ENCODE measurements at places on chromosomes 7 and 10.

DNA sequence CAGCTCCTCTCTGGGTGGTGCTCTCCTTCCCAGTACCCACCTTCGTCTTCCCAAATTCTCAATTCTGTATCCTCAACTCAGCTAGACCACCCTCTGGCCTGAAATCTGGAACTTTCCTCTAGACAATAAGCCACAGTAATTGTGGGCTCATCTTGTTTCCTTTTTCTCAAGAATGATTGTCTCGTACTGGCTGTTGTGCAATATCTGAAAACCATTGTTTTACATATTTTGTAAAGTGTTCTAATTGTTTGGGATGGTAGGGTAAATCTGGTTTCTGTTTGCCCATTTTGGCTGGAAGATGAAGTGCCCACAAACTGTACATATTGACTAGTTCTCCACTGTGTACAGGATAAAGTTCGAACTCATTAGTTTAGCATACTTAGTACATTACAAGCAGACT is 11.3 kb upstream of the NOBOX start:
- no peak for DNase-seq

DNA sequence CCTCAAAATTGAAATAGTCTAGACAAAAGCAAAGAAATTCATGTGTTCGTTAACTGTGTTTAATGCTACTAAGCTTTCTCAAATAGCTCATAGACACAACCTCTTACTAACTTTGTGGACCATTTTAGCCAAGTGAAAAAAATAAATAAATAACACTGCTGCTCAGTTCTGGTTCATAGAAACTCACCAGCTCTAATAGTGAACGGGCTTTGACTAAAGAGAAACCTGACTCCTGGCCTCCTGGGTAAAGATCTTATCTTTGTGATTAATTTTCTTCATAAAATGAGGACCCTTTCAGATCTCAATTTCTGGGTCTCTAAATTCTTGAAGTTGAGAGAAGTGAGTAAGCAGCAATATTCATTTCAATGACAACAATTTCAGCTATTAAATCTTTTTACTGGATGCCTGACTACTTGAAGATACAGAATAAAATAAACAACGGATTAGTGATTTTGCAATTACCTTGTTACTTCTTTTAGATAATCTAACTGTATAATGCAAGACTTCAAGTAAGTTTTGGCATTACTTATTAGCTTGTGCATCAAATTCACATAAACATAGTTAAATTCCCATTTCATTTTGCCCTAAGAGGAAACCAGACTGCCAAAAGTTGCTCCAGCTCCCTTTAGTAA is 3.1 kb downstream of the CADPS2 start:
- DNase-seq, result no peak

DNA sequence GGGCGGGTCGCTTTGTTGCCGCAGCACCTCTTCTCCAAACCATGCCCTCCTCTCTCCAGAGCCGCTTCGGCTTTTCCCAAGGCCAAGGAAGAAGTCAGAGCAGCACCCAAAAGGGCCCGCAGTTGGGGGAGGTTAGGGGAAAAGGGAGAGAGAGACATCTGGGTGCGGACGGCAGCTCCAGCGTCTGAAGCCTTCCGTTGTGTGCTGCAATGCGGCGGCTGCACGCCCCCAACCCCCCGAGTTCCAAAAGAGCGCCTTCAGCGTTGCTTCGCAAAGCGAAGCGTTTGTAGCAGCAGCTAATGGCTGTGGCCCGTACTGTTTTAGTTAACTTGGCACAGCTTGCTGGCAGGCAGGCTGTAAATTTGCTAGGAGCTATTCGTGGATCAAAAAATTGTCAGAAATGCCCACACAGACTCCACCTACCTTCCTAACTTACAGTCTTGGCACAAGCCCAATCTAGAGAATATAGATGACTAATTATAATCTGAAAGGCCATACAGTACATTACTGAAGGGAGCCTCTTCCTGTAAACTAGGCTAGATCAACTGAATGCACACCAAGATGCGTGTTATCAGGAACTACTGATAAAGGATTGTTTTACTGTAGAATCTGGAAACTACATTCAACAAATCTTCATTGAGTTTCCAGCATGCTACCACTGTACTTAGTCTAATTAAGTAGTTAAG is 1.1 kb upstream of the KBTBD2 start:
- peak; percentile 52 for DNase-seq

DNA sequence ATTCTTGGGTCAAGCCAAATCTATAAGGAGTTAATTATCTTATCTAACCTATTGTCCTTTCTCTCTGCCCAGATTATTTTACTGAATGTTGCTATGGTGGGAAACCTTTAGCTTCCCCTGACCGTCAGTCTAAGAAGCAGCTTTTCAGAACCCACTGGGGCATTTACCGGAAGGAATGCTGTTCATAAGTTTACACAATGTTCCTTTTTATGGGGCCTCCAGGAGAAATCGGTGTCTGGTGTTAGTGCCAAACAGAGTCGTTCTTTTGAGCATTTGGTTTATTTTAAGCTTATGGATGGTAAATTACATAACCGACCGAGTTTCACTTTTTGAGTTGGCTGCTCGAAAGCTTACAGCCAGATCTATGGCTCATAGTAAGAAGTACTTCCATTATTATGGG is 111.9 kb downstream of the CACNB2 start:
- DNase-seq, result no peak

GRCh38 chr10:76882245-76882644 is 755.4 kb downstream of the KCNMA1 start:
- DNase-seq, result no peak

DNA sequence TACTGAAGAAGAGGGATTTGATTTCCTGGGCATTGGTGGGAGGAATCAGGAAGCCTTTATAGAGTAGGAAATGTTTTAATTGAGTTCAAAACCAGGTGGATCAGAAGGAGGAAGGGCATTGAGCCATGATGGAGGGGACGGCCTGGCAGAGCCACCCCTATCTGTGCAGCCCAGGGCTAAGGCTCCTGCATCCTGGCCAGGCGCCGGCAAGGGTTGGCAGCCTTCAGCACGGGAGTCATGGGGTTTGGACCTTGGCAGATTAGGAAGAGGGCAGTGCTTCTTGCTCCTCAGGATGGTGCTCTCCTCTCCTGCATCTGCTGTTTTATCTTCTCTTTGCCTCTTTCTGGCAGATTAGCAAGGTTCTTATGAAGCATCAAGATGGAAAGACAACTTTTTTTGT is 12.5 kb downstream of the ZNF862 start:
- no peak for DNase-seq

- peak; percentile 96 for DNase-seq
Measured at GRCh38 chr7:143901668-143902331, at the start of gene TCAF1. TCAF1 (minus strand) TSS chr7:143902176; CDS start chr7:143876608, 25,568 bp downstream.

DNA sequence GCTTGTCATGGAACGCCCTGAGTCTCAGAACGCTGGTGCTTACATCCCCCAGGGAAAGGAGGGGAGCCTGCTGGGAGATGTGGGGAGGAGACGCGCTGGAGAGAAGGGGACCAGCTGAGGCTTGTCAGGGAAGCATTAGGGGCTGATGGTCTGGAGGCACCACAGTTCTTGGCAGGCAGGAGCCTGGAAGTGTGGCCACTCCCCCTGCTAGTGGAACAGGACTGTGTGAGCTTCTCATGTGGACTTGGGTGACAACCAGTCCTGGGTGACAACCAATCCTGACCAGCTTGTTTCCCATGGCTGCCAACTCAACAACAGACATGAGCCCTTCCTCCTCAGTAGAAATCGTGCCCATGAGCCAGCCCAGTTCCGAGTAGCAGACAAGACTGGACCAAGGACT is 87.8 kb downstream of the SPDYE5 start:
- no peak for DNase-seq

GRCh38 chr10:4527281-4527970 is 298.6 kb upstream of the AKR1E2 start:
- no peak for DNase-seq

GRCh38 chr7:18041191-18041590 is 13.5 kb upstream of the PRPS1L1 start:
- DNase-seq, result no peak

- no peak for DNase-seq
Measured at GRCh38 chr10:132665946-132666704, 119.8 kb downstream of the NKX6-2 start.

- peak; percentile 16 for DNase-seq
Measured at GRCh38 chr7:79880312-79880711, 254.3 kb upstream of the GNAI1 start.

DNA sequence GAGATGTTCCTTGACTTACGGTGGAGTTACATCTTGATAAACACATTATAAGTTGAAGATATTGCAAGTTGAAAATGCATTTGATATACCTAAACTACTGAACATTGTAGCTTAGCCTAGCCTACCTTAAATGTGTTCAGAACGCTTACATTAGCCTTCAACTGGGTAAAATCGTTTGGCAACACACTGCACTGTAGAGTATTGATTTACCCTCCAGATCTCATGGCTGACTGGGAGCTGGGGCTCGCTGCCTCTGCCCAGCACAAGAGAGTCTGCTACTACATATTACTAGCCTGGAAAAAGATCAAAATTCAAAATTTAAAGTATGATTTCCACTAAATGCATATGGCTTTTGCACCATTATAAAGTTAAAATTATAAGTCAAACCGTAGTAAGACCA is 7.5 kb upstream of the AGR3 start:
- DNase-seq, result peak; percentile 41

DNA sequence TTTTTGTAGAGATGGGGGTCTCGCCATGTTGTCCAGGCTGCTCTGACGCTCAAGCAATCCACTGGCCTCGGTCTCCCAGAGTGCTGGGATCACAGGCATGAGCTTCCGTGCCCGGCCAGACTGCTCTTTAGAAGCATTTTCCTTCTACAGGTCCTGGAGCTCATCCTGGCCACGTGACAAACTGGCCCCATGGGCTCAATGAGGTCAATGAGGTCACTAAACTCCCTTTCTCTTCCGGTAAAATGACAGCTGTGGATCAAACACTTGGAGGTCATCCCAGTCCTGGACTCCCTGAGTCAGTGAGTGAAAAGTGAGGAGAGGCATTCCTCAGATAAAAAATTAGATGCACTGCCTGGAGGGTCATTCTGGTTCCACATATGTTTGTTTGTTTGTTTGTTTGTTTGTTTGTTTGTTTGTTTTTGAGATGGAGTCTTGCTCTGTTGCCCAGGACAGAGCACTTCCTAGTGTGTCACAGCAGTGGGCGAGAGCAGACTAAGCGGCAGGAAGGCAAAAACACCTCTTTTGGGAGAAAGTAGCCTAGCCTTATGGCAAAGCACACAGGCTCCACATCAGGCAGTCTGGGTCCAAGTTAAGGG is 134.9 kb downstream of the TNS3 start:
- no peak for DNase-seq

DNA sequence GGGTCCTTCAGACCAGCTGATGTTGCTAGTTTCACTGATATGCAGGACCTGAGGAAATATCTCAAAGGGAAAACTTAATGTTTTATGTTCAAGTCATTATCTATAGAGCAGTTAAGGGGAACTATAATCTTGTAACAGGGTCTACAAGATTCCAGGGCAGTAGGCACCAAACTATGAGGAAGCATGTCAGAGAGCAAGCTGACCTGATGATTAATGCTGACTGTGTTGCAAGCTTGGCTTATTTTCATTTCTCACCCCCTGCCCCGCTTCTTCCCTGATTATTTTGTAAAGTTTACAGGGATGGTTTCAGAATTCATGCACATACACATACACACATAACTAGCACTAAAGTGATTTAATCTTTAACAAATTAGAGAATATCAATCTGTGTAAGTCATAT is 84.3 kb upstream of the CACNA2D1 start:
- no peak for DNase-seq

DNA sequence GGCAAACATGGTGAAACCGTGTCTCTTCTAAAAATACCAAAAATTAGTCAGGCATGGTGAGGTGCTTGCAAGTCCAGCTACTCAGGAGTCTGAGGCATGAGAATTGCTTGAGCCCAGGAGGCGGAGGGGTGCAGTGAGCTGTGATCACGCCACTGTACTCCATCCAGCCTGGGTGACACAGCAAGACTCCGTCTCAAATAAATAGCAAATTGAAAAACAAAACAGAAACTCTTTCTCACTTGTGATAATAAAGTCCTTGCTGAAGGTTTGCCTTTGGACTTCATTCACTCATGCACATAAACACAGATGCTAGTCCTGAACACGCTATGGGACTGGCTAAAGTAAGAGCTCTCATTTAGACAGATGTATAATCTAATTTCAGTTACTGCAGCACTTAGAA is 37.6 kb downstream of the ANK3 start:
- no peak for DNase-seq

DNA sequence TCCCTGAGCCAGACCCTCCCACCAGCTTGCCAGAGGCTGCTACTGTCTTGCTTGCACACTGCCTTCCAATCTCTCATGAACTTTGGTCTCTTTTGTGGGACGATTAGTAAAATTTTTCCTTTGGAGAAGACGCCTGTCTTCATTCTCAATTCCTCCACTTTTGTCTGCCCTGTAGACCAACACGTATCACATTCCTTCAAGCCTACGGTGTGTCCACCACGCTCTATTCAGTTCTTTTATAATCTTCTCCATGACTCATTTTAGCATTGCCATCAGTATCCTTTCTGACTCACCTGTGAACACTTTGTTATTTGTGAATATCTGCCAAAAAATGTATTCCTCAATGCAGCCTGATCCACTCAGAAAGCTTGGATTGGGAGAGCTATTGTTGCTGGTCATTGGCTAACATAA is 1.4 kb downstream of the GIMAP5 start:
- no peak for DNase-seq

- DNase-seq, result no peak
Measured at GRCh38 chr10:58641708-58642107, 129.0 kb downstream of the BICC1 start.

DNA sequence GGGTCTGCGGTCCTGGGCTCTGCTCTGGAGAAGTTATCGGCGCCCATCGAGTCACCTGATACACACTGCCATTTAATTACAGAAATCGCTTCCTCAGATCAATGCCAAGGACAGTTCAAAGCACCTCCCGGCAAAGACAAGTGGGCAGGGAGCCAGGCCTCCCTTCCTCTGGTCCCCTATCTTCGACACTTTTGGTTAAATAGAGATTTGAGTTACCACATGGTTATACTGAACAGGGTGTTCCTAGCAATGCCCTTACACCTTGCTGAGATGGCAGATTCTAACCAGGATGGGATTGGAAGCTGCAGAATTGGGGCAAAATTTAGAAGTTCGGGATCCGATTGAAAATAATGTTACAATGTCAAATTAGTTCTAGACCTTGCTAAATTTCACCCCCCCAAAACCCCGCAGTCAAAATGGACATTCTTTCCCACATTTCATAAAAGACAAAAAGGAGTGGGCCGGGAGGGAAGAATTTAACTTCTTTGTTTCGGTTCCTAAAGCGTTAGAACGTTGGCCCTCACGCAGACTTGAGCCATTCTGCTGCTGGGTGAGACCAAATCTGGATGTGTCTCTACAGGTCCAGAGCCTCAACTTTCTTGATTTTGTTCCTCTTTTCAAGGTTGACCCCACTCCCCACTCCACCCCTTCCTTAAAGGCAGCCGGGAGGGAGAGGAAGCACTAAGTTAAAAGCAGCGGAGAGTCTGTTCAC is 2.2 kb upstream of the DLX5 start:
- no peak for DNase-seq

DNA sequence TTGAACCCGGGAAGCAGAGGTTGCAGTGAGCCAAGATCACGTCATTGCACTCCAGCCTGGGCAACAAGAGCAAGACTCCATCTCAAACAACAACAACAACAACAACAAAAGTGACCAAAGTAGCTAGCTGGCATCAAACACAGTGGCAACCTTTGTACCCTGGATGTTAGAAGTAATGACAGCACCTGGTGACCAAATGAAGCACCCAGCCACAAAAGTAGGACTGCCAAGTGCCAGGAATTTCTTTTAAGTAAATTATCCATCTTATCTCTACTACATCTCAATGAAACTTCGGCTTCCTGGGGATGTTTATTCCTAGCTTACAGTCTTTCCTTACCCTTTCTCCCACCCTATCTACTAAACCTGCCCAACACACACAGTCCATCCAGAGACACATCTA is 18.8 kb downstream of the SRPK2 start:
- no peak for DNase-seq

Measured in NCI-H345 (cell line).